Activated effector memory CD4-positive, alpha-beta T cell treated with anti-CD3 and anti-CD28 coated beads, Interleukin-2, amount 50 U/mL, for 16 hours (primary cell): ENCODE measurements at places on chromosomes 2 and 18.

DNA sequence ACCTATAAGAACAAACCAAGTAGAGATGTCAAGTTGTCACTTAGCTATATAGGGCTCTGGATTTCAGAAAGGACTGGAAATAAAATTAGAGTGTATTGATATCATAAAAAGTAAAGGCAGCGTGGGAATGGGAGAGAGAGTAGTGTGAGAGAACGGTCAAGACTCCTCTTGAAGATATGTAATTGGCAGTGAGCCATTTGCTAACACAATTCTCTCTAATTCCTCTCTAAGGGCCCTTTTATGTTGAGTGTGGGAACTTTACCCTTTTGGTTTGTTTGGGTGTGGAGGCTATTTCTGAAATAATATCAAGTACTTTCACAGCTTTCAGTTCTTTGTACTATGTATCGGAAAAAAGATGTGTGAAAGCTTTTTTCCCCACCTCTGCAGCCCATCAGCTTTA, 196.8 kb downstream of the LRRTM4 start:
- no peak for DNase-seq

- no peak for DNase-seq
These were observed 18.9 kb upstream of the CD8A start for GRCh38 chr2:86809481-86810121.

GRCh38 chr2:136291871-136292270, 173.9 kb upstream of the CXCR4 start:
- DNase-seq, result no peak

DNA sequence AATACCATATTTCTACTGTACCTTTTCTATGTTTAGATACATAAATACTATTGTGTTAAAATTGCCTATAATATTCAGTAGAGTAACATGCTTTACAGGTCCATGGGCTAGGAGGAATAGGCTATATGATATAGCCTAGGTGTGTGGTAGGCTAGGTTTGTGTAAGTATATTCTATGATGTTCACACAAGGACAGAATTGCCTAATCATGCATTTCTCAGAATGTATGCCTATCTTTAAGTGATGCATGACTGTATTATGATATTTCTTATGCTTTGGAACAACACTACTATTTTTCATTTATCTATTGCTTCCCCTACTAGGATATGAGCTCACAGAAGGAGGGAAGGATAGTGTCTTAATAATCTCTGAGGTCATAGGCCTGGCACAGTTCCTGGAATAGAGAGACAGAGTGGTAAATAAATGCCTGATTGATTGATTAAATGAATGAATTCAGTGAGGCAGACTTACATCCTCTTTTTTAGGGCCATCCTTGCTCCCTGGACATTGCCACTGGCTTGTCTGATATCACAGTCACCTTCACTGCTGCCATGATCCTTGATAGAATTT, 121.0 kb downstream of the MYO3B start:
- no peak for DNase-seq

GRCh38 chr2:106117347-106117746, 76.8 kb downstream of the UXS1 start:
- no peak for DNase-seq

DNA sequence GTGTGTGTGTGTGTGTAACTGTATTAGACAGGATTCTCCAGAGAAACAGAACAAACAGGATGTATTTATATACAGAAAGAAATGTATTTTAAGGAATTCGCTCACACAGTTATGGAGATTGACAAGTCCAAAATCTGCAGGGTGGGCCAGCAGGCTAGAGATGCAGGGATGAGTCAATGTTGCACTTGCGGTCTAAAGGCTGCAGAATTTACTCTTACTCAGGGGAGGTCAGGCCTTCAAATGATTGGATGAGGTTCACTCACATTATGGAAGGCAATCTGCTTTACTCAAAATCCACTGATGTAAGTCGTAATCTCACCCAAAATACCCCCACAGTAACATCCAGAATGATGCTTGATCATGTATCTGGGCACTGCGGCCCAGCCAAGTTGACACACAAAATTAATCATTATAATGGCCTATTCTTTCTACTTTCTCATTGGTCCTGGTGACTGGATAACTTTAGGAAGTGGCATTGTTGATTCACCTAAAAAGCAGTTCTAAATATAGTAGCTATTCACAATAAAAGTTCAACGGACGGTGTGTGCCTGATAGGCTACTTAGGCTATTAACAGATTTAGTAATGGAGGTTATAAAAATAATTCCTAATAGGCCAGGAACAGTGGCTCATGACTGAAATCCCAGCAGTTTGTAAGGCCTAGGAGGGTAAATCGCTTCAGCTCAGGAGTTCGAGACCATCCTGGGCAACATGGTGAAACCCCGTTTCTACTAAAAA, 40.6 kb upstream of the ACYP2 start:
- DNase-seq, result no peak

- peak; percentile 83 for DNase-seq
These were observed at the start of gene ADAM23 for GRCh38 chr2:206442833-206443734. Gene ADAM23, plus strand, starts transcription at chr2:206443532. Its CDS starts 335 bp downstream, at chr2:206443867.

DNA sequence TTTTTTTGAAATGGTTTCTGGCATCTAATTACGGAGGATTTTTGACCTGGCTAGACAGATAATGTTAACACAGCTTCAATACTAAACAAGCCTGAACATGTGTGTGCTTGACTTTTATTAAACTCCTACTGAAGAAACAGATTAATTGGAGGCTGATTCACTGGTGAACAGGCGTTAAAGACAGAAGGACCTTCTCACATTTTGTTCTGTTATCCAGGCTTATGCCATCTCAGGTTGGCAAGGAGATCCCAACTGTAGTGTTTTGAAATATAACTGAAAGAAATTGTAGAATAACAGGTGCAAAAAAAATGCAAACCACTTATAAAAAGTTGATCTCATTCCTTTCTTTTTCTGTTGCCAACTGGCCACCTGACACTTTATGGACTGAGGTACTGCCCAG, 269.6 kb downstream of the ARHGAP15 start:
- no peak for DNase-seq

DNA sequence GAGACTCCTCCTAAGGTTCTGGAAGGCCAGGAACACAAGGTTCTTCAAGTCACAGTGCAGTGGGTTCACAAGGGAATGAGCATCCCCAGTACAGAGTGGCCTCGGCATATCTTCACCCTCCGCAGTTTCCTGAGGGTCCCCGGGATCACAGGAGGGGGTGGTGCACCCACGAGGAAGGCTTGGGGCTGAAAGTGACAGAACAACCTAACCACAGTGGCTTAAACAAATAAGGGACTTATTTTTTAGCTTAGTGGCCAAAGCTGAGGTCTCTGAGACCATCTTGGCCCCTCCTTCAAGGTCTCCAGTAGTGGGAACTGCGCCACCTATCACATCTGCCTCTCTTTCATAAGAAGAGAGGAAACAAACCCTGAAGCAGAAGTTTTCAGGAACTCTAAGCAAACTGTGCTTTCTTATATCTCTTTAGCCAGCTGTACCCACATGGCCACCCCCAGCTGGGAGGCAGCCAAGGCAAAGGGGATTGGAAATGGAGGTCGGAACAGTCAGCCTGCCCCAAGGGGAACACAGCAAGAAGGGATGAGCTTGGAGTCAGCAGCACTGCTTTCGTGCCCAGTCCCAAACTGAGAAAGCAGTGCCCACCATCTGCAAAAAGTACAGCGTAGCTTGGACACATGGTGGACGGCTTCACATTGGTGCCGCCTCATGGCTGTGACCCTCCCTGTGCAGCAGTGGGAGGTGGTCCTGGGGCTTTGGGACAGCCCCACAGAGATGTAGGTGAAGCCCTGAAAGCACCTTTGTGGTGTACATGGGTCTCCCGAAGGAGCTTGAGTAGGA, 260.0 kb upstream of the ID2 start:
- no peak for DNase-seq
